ENCODE measurements at places on chromosomes 6 and 20. TPM values are rescaled to one million over a fixed set of nuclear protein-coding genes. Genes with fewer than 3 reads are reported as not detected.

Gene TRIM31
- total RNA-seq, result not detected

Gene SSTR4
- total RNA-seq, result not detected

Gene BCAS4
- 4.9 TPM for total RNA-seq

- no peak overlapping the region for H3K4me3 ChIP-seq
- no peaks in the 10 kb centered on the region for H3K36me3 ChIP-seq
- no peaks in the 10 kb centered on the region for H3K4me1 ChIP-seq
- H3K27ac ChIP-seq, result no peak overlapping the region
Observed at GRCh38 chr20:934186-934840, 18.2 kb upstream of the ANGPT4 start.

DNA sequence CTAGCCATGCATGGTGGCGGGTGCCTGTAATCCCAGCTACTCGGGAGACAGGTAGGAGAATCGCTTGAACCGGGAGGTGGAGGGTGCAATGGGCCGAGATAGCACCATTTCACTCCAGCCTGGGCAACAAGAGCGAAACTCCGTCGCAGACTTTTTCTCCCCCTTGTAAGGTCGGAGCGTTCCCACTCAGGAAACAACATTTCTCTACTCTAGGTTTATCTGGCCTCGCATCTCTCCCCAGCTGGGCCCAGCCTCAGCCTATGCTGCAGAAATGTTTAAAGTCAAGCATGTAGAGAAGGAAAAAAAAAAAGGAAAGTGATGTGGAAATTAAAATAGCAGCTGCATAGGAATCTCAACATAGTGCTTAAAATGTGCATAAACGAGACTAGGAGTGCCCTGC lies 172.3 kb downstream of the TRIM27 start:
- no peaks in the 10 kb centered on the region for H3K36me3 ChIP-seq
- no peak for DNase-seq
- H3K4me1 ChIP-seq, result no peaks in the 10 kb centered on the region
- no peaks in the 10 kb centered on the region for H3K27me3 ChIP-seq

DNA sequence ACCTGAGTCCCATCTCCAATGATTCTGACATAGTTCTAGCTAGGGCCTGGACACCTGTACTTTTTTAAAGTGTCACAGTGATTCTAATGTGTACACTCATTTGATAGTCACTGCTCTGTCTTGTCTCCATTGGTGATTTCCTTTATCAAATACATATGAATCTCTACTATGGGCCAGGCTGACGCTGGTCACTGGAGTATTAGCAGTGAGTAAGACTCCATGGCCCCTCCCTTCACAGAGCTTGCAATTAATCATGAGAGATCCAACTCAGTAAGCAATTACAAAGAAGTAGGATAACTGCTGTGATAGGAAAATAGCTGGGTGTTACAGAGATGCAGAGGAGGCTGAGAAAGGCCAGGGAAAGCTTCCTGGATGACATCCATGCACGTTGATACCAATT lies 19.3 kb upstream of the SASH1 start:
- no peak overlapping the region for H3K27ac ChIP-seq
- H3K4me3 ChIP-seq, result no peak overlapping the region
- no peaks in the 10 kb centered on the region for H3K4me1 ChIP-seq
- no peak for DNase-seq

GRCh38 chr20:33677991-33678702 lies 3.9 kb upstream of the NECAB3 start:
- H3K36me3 ChIP-seq, result no peaks in the 10 kb centered on the region
- H3K27ac ChIP-seq, result no peak overlapping the region
- H3K27me3 ChIP-seq, result no peaks in the 10 kb centered on the region
- H3K4me3 ChIP-seq, result no peak overlapping the region
